ENCODE measurements at places on chromosomes 7 and 10. TPM values are rescaled to one million over a fixed set of nuclear protein-coding genes. Genes with fewer than 3 reads are reported as not detected.

The TYW1B gene
- 6.0 TPM for total RNA-seq

The SYT15 gene
- 0.39 TPM for total RNA-seq

The SPDYE1 gene
- total RNA-seq, result not detected

The CTTNBP2 gene
- total RNA-seq, result 1.8 TPM

The VIM gene
- total RNA-seq, result 355 TPM

The TRIM73 gene
- total RNA-seq, result 0.53 TPM

The CNNM1 gene
- not detected for total RNA-seq

The WDFY4 gene
- 0.29 TPM for total RNA-seq

The FANK1 gene
- total RNA-seq, result 0.42 TPM

The OGDHL gene
- 0.20 TPM for total RNA-seq

The AZGP1 gene
- total RNA-seq, result not detected

The EN2 gene
- total RNA-seq, result 0.71 TPM

The GPR158 gene
- 0.04 TPM for total RNA-seq

The NCF1 gene
- total RNA-seq, result 0.53 TPM

The OTUD1 gene
- total RNA-seq, result 16.9 TPM

The ACSL5 gene
- 3.1 TPM for total RNA-seq

The TSPAN15 gene
- total RNA-seq, result 14.9 TPM

The PHF14 gene
- total RNA-seq, result 9.8 TPM

The ENTPD1 gene
- total RNA-seq, result 4.9 TPM

The CEP55 gene
- total RNA-seq, result 0.62 TPM

The MRPL43 gene
- total RNA-seq, result 83.3 TPM
